Spinal cord (tissue), 10 donors: ENCODE measurements at places on chromosomes 13 and 19. TPM values are rescaled to one million over a fixed set of nuclear protein-coding genes. Genes with fewer than 3 reads are reported as not detected.

Gene CAPN12
- total RNA-seq, result 1.1 TPM

Gene GNG7
- 6.2 TPM for total RNA-seq

Gene GPR183
- total RNA-seq, result 27.0 TPM

Gene SMAD9
- total RNA-seq, result 47.4 TPM
